Body of pancreas (tissue), 4 donors: ENCODE measurements at places on chromosomes 2 and 18. TPM values are rescaled to one million over a fixed set of nuclear protein-coding genes. Genes with fewer than 3 reads are reported as not detected.

The FBLN7 gene
- 3.9 TPM for total RNA-seq

The CTAGE1 gene
- total RNA-seq: not detected

The SCN2A gene
- total RNA-seq: 0.99 TPM

DNA sequence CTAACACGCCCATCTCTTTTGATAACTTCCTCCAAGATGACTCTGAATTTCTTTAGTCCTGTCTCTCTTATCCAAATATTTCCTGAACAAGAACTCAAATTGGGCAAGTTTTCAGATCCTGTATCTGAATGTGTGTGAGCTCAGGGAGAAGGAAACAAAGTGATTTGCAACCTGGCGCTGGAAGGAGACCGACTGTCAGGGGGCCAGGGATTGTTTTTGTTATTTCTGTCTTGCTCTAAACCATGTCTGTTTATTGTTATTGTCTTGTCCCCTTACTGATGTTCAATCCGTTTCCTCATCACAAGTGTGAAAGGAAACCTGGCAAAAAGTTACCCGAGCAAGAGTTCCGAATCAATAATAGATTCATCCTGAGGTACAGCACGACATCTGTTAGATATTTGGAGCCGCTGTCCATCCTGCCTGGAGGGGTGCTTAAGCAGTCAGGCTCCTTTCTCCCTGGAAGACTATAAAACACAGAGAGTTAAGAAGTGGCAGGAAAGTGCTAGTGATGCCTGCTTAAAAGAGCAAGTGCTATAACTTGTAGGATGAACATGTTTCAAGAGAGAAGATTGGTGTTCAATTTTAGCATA, 132.5 kb upstream of the OSR1 start:
- no peak for DNase-seq
- no peaks in the 10 kb centered on the region for H3K4me1 ChIP-seq
- H3K27me3 ChIP-seq: no peaks in the 10 kb centered on the region
- H3K36me3 ChIP-seq: no peaks in the 10 kb centered on the region

GRCh38 chr2:58666323-58666970, 425.3 kb upstream of the FANCL start:
- H3K36me3 ChIP-seq: no peaks in the 10 kb centered on the region
- no peak overlapping the region for H3K4me3 ChIP-seq
- no peak for DNase-seq
- no peaks in the 10 kb centered on the region for H3K4me1 ChIP-seq
- H3K27ac ChIP-seq: no peak overlapping the region
- H3K27me3 ChIP-seq: no peaks in the 10 kb centered on the region

- no peak for DNase-seq
- no peaks in the 10 kb centered on the region for H3K36me3 ChIP-seq
- H3K27ac ChIP-seq: no peak overlapping the region
Measured at GRCh38 chr2:158995677-158996049, 27.2 kb downstream of the TANC1 start.

DNA sequence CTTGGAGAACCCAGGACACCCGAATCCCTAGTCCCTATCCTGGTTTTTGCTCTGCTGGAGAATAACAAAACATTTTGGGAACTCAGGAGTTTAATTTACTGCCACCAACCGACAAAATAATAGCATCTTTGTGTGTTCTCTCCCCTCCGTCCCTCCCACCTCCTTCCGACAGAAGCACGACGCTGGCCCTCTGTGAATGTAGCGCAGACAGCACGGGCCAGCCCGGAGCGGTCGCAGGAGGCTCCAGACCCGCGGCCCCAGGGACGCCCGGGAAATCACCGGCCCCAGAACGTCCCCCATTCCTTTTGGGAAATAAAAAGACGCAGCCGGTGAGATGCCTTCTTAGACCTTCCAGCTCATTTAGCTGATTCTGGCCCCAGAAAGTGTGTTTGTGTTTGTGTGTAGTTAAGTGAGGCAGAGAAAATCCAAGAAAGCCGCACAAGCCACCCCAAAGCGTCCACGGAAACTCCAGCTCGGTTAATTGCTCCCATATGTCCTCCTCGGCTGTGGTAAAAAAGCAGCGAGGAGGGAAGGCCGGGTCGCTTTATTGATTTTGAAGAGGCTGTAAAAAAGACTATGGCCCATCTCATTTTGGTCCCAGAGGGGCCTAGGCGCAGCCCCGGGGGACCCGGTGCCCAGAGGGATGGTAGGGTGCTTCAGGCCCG, 577 bp upstream of the TANC1 start:
- no peaks in the 10 kb centered on the region for H3K36me3 ChIP-seq
- H3K4me3 ChIP-seq: peak overlapping the region; percentile 84
- no peaks in the 10 kb centered on the region for H3K27me3 ChIP-seq
- H3K4me1 ChIP-seq: peaks cover 37% of the 10 kb centered on the region
- peak; percentile 53 for DNase-seq

DNA sequence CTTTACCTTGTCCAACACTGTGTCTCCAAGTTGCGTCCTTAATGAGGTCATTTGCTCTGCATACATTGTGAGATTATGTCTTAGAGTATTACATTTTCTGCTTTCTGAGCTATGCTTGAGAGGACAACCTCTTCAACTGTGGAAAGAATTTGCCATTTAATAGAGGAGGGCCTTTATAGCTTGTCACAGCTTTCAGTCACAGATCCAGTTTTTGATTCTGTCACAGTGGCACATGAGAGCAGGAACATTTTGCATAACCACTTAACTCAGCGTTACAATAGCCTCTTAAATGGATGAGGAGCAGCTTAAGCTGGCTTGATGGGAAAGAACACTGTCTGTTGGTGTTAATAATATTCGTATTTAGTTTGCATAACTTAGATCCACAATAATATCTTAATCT, 63.0 kb downstream of the RHBDD1 start:
- no peak overlapping the region for H3K4me3 ChIP-seq
- no peak overlapping the region for H3K27ac ChIP-seq
- no peak for DNase-seq
- H3K4me1 ChIP-seq: no peaks in the 10 kb centered on the region

GRCh38 chr2:69997015-69997830, 35.8 kb upstream of the ASPRV1 start:
- H3K27me3 ChIP-seq: no peaks in the 10 kb centered on the region
- DNase-seq: peak; percentile 8
- no peak overlapping the region for H3K27ac ChIP-seq
- H3K4me1 ChIP-seq: no peaks in the 10 kb centered on the region

DNA sequence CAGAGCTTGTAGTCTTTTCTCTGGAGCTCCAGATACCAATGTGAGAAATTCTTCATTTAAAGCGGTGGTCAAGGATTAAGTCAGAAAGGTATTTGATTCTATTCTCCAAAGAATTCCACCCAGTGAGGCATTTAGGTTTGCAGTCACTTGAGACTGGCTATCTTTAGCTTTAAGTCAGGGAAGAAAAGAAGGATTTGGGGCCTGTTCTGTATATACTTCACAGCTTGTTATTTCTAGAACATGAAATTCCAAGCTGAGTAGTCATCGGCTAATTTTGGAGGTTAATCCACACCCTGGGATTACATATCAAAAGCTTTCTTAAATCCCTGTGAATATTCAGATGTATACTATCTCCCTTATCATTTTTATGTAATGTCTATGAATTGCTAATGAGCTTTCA, 39.4 kb downstream of the MYOM1 start:
- H3K36me3 ChIP-seq: no peaks in the 10 kb centered on the region
- peaks cover 22% of the 10 kb centered on the region for H3K4me1 ChIP-seq

- peaks cover 35% of the 10 kb centered on the region for H3K4me1 ChIP-seq
- no peaks in the 10 kb centered on the region for H3K27me3 ChIP-seq
- no peak for DNase-seq
- no peaks in the 10 kb centered on the region for H3K36me3 ChIP-seq
- no peak overlapping the region for H3K27ac ChIP-seq
- H3K4me3 ChIP-seq: no peak overlapping the region
Measured at GRCh38 chr18:49456794-49457193, 3.7 kb downstream of the DYM start.

GRCh38 chr2:55156984-55157383, 75.1 kb downstream of the CLHC1 start:
- H3K27me3 ChIP-seq: no peaks in the 10 kb centered on the region
- no peak for DNase-seq
- H3K4me3 ChIP-seq: no peak overlapping the region
- peak overlapping the region; percentile 46 for H3K27ac ChIP-seq
- peaks cover 84% of the 10 kb centered on the region for H3K4me1 ChIP-seq
- no peaks in the 10 kb centered on the region for H3K36me3 ChIP-seq
